ENCODE measurements at places on chromosomes 2 and 18. TPM values are rescaled to one million over a fixed set of nuclear protein-coding genes. Genes with fewer than 3 reads are reported as not detected.

The FEV gene
- polyA plus RNA-seq, result 0.11 TPM

The SCN3A gene
- polyA plus RNA-seq, result 0.78 TPM

The CCDC88A gene
- 76.1 TPM for polyA plus RNA-seq

The AFF3 gene
- polyA plus RNA-seq, result 24.3 TPM

The MEP1B gene
- not detected for polyA plus RNA-seq

The FARP2 gene
- 66.1 TPM for polyA plus RNA-seq

The LYPD6B gene
- polyA plus RNA-seq, result 30.3 TPM

The INHBB gene
- 0.11 TPM for polyA plus RNA-seq

The DSC3 gene
- polyA plus RNA-seq, result 5.0 TPM

The STEAP3 gene
- polyA plus RNA-seq, result 1.5 TPM

The GATA6 gene
- polyA plus RNA-seq, result 13.3 TPM

The PASK gene
- polyA plus RNA-seq, result 17.5 TPM

The SH3RF3 gene
- polyA plus RNA-seq, result 4.9 TPM

The PLGLB1 gene
- polyA plus RNA-seq, result 21.8 TPM

The CTIF gene
- 19.5 TPM for polyA plus RNA-seq

The NGEF gene
- polyA plus RNA-seq, result 3.5 TPM

The NUP35 gene
- 27.8 TPM for polyA plus RNA-seq

The LRRTM1 gene
- 29.1 TPM for polyA plus RNA-seq

The DES gene
- 10.2 TPM for polyA plus RNA-seq

The TGFA gene
- 0.55 TPM for polyA plus RNA-seq

The TMEFF2 gene
- 8.3 TPM for polyA plus RNA-seq

The ROCK1 gene
- 70.6 TPM for polyA plus RNA-seq

The ATP6V1B1 gene
- polyA plus RNA-seq, result 65.9 TPM

The ODC1 gene
- polyA plus RNA-seq, result 430 TPM

The LIMS3 gene
- 5.4 TPM for polyA plus RNA-seq

The LOXL3 gene
- polyA plus RNA-seq, result 11.4 TPM

The IL36B gene
- polyA plus RNA-seq, result not detected

The TRPM8 gene
- 0.26 TPM for polyA plus RNA-seq

The CNGA3 gene
- not detected for polyA plus RNA-seq

The C2orf66 gene
- polyA plus RNA-seq, result 0.26 TPM

The TEX44 gene
- not detected for polyA plus RNA-seq

The GAREM1 gene
- polyA plus RNA-seq, result 29.4 TPM

The C2orf92 gene
- 8.4 TPM for polyA plus RNA-seq

The RAB17 gene
- polyA plus RNA-seq, result 21.3 TPM

The SERPINB3 gene
- polyA plus RNA-seq, result 0.11 TPM

The ZNF892 gene
- polyA plus RNA-seq, result 4.7 TPM

The CPSF3 gene
- polyA plus RNA-seq, result 50.2 TPM

The SCYGR4 gene
- polyA plus RNA-seq, result not detected

The FSHR gene
- not detected for polyA plus RNA-seq

The SLC9A4 gene
- polyA plus RNA-seq, result 8.6 TPM

The PRSS56 gene
- polyA plus RNA-seq, result not detected

The CNDP2 gene
- polyA plus RNA-seq, result 285 TPM

The IL1F10 gene
- not detected for polyA plus RNA-seq

The RUFY4 gene
- polyA plus RNA-seq, result 0.50 TPM

The GPR45 gene
- not detected for polyA plus RNA-seq

The CHRND gene
- polyA plus RNA-seq, result 0.62 TPM

The RAX gene
- not detected for polyA plus RNA-seq

The FBXO41 gene
- 1.1 TPM for polyA plus RNA-seq

The SCYGR3 gene
- not detected for polyA plus RNA-seq

The ERFE gene
- 5.2 TPM for polyA plus RNA-seq

The RAB6D gene
- 2.6 TPM for polyA plus RNA-seq

The RGPD3 gene
- polyA plus RNA-seq, result 0.63 TPM

The GALM gene
- polyA plus RNA-seq, result 47.8 TPM

The CCDC121 gene
- 15.3 TPM for polyA plus RNA-seq

The RETREG2 gene
- polyA plus RNA-seq, result 85.1 TPM

The RGPD4 gene
- 0.04 TPM for polyA plus RNA-seq

The CXCR1 gene
- not detected for polyA plus RNA-seq
